ENCODE measurements at places on chromosomes 5 and 9. TPM values are rescaled to one million over a fixed set of nuclear protein-coding genes. Genes with fewer than 3 reads are reported as not detected.

- no peak for DNase-seq
Measured at GRCh38 chr5:6780802-6781391, 67.7 kb downstream of the TENT4A start.

- no peak for DNase-seq
Measured at GRCh38 chr9:112158656-112159367, 16.3 kb downstream of the SUSD1 start.

- DNase-seq = peak; percentile 71
Measured at GRCh38 chr9:83199240-83199639, 136.3 kb upstream of the RASEF start.

- no peak for DNase-seq
Measured at GRCh38 chr5:179176166-179176565, 116.0 kb downstream of the ZNF354C start.

- no peak for DNase-seq
Measured at GRCh38 chr5:56170557-56170956, 62.6 kb downstream of the ANKRD55 start.

The TRIM23 gene
- total RNA-seq = 16.6 TPM

The PCDHB6 gene
- total RNA-seq = 1.5 TPM
